Activated naive CD4-positive, alpha-beta T cell treated with anti-CD3 and anti-CD28 coated beads, Interleukin-2, amount 50 U/mL, for 72 hours (primary cell): ENCODE measurements at places on chromosomes 5 and 9. TPM values are rescaled to one million over a fixed set of nuclear protein-coding genes. Genes with fewer than 3 reads are reported as not detected.

- DNase-seq, result no peak
These were observed 20.1 kb downstream of the DOCK2 start for GRCh38 chr5:169657127-169657526.

DNA sequence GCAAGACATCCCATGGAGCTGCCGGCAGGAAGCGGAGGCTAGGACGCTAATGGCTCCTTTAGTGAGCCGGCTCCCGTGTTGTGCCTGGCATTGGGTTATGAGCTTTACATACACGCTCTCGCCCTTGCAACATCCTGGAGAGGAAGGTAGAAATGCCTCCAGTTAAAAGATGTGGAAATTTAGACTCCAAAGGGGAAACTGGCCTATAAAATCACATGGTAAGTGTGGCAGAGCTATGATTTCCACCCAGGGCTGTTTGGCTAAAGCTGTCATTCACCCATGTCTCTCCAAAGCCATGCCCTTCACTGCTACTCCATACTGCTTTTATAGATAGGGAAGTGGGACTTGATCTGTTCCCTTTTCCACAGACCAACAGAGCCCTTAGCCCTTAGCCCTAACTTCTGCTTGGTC lies 5.2 kb downstream of the GM2A start:
- DNase-seq, result no peak

GRCh38 chr9:131596430-131596743 lies 51.1 kb downstream of the PRRT1B start:
- DNase-seq, result no peak

GRCh38 chr9:17117372-17117771 lies 17.5 kb upstream of the CNTLN start:
- no peak for DNase-seq

DNA sequence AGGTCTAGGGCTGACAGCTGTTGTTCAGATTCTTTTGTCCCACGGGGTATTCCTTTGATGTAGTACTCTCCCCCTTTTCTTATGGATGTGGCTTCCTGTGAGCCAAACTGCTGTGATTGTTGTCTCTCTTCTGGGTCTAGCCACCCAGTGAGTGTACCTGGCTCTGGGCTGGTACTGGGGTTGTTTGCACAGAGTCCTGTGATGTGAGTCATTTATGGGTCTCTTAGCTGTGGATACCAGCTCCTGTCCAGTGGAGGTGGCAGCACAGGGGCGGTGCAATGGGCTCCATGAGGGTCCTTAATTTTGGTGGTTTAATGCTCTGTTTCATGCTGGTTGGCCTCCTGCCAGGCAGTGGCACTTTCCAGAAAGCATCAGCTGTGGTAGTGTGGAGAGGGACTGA lies 161.3 kb downstream of the CAVIN4 start:
- no peak for DNase-seq

DNA sequence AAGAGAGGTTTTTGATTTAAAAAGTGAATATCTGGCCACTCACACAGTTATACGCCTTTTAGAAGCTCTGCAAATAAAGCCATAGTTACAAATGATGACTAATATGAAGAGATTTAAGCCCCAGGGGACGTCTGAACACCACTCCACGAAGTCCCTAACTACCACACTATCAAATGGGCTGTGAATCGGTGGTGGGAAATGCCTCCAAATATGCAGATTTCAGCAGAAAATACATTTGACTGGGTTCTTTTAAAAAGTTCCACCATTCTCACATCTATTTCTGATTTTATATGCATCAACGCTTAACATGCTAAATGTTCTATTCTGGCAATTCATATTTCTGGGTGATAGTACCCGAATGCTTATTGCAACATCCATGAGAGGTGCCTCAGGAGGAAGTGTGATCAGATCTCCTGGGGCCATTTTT lies 22.5 kb downstream of the TICAM2 start:
- no peak for DNase-seq

DNA sequence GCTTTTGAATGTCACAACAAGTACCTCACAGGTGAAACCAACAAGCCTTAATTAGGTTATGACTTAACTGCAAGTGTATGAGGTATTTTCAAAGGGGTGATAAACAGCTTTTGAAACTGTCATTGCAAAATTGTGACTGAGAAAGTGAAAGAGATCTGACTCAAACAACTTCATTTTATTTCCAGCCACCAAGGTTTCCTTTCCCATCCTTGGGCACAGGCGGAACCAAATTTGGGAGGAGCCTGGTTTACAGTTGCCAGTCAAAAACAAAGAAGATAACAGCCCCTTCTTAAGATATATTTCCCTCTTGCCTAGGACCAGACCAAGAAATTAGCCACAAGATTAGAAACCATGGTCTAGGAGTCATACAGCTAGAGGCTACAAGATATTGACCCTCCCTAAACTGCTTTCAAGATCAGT lies 417.1 kb downstream of the CSNK1G3 start:
- DNase-seq, result no peak

BSPRY gene
- 7.7 TPM for total RNA-seq

ZNF483 gene
- 5.1 TPM for total RNA-seq

ADGRD2 gene
- total RNA-seq, result not detected

LCNL1 gene
- total RNA-seq, result not detected

FBXO10 gene
- total RNA-seq, result 1.3 TPM
